ENCODE measurements at places on chromosomes 16 and 17.

GRCh38 chr16:3716831-3717234, 491 bp downstream of the TRAP1 start:
- DNase-seq = no peak

DNA sequence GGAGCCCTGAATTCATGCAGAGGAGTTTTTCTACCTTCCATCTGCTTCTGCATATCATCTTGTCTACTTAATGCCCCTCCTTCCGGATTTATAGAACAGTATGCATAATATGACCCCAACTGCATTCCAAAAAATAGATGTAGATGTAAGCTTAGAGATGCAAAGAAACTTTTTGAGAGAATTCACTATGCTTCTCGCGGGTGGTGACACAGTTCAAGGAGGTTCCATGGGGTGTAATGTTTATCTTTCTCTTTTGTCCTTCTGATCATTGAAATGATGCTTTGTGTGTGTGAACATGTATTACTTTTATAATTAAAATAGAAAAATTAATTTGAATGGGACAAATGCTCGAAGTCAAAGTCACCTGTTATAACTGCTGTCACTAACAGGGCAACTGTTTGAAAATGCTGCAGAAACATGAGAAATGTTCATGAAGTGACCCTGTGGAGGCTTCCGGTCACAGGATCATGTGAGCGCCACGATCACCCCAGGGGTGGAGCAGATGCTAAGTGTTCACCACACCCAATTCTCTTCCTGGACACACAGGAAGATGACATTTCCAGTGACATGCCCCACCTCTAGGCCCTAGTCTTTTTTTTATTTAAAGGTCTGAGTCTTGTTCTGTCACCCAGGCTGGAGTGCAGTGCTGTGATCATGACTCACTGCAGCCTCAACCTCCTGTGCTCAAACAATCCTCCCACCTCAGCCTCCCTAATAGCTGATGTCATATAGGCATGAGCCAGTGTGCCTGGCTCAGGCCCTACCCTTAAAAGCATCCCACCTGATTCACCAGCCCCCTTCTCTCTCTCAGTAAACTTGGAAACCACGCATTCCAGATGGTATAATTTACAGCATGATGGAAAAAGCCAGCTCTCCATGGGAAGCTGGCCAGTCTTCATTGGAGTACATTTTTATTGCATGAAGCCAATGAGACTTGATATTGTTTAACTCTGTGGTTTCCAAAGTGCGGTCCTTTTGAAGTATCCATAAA, 21.0 kb upstream of the AGRP start:
- peak; percentile 40 for DNase-seq

GRCh38 chr16:27595993-27596392, 46.0 kb downstream of the KATNIP start:
- no peak for DNase-seq

- no peak for DNase-seq
These were observed 180.2 kb downstream of the CCT6B start for GRCh38 chr17:34781071-34781470.

DNA sequence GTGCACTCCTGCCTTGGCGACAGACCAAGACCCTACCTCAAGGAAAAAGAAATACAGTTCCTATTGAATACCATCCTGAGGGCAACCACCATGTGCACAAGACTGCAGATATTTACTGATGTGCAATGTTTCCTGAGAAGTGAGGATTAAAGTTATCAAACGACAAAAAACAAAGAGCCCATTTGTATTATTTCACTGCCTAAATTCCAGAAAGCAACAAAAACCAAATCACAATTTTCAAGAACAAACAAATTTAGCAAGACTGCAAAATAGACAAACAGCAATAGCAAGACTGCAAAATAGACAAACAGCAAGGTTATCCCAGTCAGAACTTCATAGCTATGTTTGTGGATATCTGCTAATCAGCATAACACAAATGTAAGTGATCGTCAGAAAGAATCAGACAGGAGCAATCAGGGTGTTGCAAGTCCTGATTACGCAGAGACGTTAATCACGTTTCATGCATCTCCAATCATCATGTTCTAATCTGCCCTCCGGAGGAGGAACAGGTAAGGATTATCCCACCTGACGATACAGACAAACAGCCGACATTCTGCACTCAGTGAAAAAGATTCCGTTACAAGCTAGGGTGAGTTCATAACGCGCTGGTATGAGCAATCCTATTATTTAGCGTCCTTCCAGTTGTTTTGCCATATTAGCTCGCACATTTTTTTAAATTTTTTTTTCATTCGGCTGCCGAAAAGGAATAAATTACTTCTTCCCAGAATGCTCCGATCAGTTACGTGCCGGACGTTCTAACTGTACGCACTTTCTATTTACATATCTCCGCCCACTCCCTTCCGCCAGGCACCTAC, 2.9 kb downstream of the TMEM107 start:
- peak; percentile 98 for DNase-seq

DNA sequence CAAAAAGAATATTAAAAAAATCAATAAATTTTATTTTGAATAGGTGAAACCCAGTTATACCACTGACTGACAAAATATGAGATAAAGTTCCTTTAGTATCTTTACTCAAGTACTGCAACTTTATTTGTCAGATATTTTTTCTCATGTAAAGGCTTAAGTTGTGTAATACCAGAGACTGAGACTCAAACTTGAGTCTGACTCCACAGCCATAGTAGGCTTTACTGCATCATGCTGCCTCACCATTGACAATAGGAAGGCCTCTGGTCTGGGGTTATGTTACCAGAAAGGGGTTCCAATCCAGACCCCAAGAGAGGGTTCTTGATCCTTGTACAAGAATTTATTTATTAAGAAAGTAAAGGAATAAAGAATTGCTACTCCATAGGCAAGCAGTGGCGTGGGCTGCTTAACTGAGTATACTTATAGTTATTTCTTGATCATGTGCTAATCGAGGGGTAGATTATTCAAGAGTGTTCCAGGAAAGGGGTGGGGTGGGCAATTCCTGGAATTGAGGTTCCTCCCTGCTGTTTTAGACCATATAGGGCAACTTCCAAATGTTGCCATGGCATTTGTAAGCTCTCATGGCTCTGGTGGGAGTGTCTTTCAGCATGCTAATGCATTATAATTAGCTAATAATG, 187.4 kb upstream of the WSB1 start:
- DNase-seq = no peak

GRCh38 chr16:67923414-67924116, 8.1 kb downstream of the CTRL start:
- no peak for DNase-seq

GRCh38 chr17:10031606-10032005, 126.5 kb upstream of the RCVRN start:
- no peak for DNase-seq

GRCh38 chr17:60049936-60050335, 28.8 kb downstream of the HEATR6 start:
- DNase-seq = no peak
